Bronchial epithelial cell (primary cell): ENCODE measurements at places on chromosomes 12 and 14. TPM values are rescaled to one million over a fixed set of nuclear protein-coding genes. Genes with fewer than 3 reads are reported as not detected.

DNA sequence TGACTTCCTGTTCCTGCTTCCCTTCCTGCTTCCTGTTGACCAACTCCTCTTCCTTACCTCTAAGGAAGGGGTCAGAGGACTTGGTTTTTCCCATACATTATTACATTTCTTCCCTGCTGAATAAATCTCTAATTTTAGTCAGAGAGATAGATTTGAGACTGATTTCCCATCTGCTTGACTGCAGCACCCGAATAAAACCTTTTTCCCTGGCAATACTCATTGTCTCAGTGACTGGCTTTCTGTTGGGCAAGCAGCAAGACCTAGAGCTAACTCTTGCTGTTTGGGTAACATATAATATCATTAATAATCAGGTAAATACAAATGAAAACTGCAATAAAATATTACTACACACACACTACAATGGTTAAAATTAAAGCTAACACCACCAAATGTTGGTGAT is 132.2 kb downstream of the FSCB start:
- no peak for DNase-seq

- DNase-seq, result no peak
These were observed 90.3 kb downstream of the RFX4 start for GRCh38 chr12:106673141-106673540.

DNA sequence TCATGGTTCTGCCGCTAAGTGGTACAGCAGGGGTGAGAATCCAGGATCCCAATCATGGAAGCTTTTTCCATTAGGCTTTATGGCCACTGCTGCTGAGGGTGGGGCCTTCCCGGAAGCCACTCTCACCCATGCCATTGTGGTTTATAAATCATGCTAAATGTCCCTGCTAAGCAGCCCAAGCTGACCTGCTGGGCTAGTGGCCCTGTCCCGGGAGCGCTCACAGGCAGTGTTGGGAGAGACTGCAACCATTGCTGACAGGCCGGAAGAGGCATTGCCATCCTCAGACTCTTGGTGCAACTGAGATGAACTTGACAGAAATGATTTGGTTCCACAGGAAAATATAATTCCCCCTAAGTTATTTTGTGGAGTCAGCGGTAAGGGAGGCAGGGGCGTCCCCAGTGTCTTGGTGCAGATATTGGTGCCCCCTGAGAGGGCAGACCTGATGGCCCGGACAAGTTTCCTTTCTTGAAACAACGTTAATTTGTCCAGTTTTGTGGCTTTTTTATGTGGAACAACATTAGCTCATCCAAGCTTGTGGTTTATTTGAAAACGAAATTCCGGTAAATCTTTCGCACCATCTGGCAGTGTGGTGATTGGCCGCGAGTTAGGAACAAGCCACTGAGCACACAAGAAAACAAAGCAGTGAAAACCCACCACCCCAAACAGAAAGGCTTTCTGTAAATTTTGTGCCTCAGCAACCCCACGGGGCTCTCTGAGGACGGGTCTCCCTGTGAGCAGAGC is 82.3 kb downstream of the SSPN start:
- DNase-seq, result no peak

GRCh38 chr12:81759190-81760051 is at the start of gene PPFIA2:
Gene PPFIA2 (minus strand): TSS chr12:81759350.
- DNase-seq, result no peak

DNA sequence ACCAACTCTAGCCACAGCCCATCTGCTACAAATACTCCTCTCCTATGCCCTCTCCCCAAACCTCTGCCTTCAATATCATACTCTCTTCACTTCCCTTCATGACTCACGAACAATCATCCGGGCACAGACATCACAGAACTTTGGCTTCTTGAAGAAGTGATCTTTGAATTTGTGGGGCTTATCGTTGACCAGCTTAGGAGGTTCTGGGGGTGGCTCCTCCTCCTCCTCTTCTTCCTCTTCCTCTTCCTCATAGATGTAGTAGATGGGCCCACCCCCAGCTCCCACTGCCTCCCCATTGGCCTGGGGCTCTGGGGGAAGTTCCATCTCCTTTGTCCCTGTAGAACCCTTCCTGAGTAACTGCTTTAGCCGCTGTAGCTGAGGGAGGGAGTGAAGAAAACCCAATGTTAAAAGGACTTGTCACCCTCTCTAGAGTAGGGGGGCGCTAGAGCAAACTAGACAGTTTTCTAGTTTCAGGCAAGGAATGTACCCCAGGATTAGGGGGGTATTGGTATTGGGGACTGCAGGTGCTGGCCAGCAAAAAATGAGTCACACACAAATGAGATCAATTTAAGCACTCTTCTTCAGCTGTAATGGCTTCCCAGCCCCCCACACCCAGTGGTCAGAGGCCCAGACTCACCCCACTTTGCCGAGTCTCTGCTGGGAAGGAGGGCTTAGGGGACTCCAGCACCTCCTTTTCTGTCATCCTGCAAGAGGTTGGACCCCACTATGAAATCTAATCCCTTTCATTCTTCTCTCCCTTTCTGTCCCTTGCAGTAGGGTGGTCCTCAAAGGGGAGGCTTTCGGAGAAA is 1.8 kb downstream of the STAC3 start:
- no peak for DNase-seq

The CABP1 gene
- total RNA-seq, result not detected in 2 replicates

The CLEC7A gene
- total RNA-seq, result not detected in 2 replicates
